Activated B cell treated with CpG ODN at 0.5 μM for 24 hours (primary cell): ENCODE measurements at places on chromosomes 6 and 20. TPM values are rescaled to one million over a fixed set of nuclear protein-coding genes. Genes with fewer than 3 reads are reported as not detected.

GRCh38 chr6:56311061-56311460 lies 63.7 kb upstream of the COL21A1 start:
- DNase-seq: no peak

- no peak for DNase-seq
Observed at GRCh38 chr6:112802144-112802543, 455.0 kb downstream of the RFPL4B start.

DNA sequence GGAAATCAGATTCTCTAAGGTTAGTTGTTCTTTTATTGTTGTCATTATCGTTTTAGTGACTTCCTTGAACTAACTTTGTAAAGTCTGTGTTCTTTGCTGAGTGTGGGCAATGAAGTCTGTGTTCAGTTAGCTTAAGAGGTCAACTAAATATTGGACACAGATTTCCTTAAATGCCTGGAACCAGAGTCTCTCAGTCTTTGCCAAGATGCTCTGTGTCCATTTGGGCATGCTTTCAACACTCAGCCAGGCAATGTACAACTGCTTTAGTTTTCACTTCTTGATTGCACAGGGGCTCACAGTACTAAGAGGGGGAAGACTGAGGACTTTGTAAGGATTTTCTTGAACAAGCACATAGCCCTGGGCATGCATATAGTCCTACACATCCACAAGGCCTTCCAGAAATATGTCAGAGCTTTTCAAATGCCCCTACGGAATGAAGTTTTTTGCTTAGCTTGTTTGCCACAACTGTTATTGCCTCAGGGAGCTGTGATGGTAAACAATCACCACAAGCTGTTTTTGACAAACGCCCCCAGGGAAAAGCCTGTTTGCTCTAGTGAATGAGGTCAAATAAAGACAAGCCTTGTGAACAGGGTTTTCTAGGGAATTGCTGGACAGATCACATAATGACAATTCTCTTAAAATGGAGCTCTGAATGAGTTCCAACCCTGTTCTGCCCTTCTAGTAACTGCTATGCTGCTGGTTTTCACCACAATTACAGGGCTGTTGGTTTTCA lies 82.5 kb downstream of the B3GAT2 start:
- no peak for DNase-seq

GRCh38 chr6:78607189-78607588 lies 260.2 kb upstream of the IRAK1BP1 start:
- no peak for DNase-seq

DNA sequence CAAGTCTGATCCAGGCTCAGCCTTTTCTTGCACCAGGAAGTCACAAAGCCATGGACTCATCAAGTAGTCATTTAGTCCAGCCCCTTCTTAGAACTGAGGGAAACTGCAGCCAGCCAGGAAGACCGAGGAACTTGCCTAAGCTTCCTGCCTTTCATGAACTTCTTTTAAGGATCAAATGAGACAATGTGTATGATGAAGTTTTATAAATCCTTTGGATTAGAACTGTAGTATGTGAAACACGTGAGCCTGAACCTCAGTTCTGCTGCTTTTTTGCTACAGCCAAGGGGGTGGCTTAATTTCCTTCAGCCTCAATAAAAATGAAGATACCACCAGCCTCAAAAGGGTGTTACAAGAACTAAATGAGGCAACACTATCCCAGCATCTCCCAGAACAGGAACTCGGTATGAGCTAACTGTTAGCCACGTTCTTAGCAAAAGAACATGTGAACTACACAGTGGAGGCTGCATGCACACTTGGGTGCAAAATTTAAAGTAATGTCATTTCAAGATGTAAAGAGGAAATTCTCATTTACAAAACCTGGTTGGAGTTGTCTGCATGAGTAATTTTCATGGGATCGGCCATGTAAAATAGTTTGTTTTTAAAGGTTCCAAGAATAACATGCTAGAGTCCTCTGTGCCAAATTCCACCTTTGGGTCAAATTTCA lies 76.0 kb upstream of the TBC1D7 start:
- DNase-seq: no peak

- DNase-seq: no peak
Observed at GRCh38 chr20:34389206-34389953, 26.3 kb downstream of the ITCH start.

- DNase-seq: no peak
Observed at GRCh38 chr6:36577301-36577700, 16.9 kb upstream of the SRSF3 start.

DNA sequence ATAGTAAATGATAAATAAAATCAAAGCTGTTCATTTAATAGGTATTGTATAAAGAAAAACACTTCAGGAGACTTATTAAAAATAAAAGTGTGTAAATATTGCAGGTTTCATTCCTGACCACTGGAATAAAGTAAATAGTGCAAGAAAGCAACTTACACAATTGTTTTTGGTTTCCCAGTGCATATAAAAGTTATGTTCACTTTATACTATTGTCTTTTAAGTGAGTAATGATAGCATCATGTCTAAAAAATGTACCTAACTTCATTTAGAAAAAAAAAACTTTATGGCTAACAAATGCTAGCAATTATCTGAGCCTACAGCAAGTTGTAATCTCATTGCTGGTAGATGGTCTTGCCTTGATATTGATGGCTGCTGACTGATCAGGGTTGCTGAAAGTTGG lies 726.6 kb upstream of the POU3F2 start:
- DNase-seq: no peak

DNA sequence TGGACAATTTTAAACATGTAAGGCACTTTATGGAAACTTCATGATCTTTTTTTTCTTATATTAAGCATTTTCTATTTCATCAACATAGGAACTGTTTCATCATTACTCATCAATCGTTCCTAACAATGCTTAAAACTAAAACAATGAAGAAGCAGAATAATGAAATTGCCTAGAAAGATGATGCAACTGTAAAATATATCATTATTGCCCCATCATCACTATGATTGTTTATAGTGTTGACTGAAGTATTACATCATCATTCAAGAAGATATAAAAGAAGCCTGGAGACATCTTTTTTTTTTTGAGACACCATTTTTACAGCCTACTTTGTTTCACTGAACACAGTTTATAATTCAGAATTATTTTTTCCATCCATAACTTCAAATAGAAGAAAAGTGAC lies 147.2 kb downstream of the TRDN start:
- DNase-seq: no peak

GRCh38 chr6:31723245-31723979 lies at the start of gene MPIG6B:
TSS of gene MPIG6B (plus strand) at chr6:31723373. CDS start at chr6:31723384, 11 bp downstream.
- DNase-seq: no peak

GRCh38 chr6:35426074-35426473 lies 26.1 kb upstream of the FANCE start:
- DNase-seq: no peak

GRCh38 chr20:51310216-51310615 lies 232.3 kb downstream of the NFATC2 start:
- DNase-seq: no peak

GRCh38 chr20:42914302-42914701 lies 275.4 kb downstream of the PTPRT start:
- no peak for DNase-seq

DNA sequence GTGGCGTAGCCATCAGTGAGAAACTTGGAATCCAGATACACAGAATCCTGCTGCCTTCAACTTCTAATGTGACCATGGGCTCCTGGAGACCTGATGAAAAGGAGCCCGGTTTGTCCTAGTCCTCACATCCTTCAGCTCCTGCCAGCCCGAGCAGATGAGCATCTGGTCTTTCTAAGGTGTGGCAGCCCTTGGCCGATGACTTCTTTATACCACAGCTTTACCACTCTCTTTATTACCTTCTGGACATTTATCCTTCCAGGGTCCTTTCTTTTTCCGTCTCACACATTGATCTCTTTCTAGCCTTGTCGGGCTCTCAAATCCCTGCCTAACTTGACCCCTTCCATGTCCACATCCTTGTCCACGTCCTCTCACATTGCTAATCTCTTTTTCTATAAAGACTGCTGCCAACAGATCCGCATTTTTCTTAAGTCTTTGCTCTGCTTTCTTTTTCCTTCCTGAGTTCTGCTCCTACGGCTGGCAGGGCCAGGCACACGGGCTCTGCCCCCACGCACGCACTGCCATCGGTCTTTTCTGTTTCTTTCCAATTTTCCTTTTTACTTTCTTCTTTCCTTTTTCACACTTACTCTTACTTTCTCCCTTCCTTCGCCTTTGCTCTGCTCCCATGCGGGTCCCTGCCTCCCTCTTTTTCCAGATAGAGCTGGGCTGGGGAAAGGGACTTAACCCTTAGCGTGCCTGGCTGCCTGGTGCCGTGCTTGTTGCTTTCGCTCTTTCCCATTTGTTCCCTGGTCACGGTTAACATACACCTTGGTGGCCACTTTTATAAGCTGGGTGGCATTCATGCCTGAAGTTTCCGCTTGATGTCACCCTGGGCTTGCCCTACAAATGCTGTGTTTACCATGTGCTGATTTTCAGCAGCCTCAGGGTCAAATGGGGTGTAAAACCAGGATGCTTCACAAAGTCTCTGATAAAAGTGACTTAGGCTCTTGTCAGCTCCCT lies 9.4 kb upstream of the GMPR start:
- no peak for DNase-seq

DNA sequence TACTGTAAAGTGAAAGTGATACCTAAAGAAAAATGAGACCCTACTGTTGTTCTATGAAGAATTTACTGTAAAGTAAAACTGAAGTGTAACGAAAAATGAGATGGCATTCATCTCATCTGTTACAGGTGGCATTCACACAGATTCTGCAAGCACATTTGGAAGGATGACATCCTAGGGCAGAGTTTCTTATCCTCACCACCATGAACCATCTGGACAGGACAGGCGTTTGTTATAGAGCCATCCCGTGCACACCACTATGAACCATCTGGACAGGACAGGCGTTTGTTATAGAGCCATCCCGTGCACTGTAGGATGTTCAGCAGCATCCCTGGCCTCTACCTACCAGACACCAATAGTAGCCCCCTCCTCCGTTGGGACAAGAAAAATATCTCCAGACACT lies 294.8 kb downstream of the GMDS start:
- no peak for DNase-seq

DNA sequence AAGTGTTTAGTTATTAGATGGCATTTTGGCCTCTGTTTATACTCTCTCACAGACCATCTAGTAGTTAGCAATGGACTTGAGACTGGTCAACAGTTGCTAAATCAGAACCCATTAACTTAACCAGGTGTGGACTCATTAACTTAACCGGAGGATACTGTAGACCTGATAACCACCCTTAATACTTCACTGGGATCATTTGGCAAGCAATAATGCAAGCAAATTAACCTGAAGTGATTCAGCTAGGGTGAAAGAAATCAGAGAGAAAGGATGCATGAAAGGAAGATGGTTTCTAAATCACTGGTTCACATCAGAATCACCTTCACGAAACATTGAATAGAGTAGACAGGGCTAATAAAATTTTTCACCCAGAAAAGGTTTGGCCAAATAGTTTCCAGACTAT lies 73.3 kb downstream of the TMEM244 start:
- DNase-seq: no peak

DNA sequence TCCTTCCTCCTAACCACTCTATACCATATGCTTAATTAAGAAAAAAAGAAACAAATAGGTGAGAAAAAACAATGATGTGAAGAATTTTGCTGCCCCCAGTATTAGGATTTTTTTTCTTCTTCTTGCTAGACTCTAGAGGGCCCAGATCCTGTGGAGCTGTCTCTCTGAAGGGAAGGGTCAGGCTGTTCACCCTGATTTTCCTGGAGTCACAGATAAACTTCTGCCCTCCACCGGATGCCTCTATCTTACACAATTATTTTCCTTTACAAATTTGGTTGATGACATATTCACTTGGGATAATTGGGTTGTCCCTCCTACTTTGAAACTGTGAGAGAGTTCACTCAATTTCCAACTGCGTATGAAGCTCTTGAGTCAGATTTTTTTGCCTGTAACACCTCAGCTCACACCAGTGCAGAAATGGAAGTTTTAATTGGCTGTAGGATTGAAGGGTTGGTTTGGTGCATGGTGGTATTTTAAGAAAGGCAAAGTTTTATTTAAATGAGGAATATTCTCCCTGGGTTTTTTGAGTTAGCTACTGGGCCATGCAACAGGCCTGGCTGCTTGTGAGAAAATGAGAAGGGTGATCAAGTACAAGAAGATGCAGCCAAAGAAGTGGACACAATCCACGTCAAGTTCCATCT lies 73.7 kb upstream of the ESR1 start:
- no peak for DNase-seq

DNA sequence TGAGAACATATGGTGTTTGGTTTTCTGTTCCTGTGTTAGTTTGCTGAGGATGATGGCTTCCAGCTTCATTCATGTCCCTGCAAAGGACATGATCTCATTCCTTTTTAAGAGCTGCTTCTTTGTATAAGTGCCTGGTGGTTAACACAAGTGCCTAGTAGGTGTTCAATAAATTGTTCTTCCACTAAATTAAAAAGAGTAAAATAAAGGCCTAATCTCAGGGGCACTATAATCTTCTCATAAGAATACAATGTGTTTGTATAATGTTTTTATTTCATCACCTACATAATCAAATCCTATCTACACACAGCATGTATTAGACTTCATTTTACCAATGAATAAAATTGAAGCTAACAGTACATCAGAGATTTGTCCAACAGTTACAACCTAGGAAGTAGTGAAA lies 252.7 kb downstream of the KHDC1L start:
- DNase-seq: no peak

DNA sequence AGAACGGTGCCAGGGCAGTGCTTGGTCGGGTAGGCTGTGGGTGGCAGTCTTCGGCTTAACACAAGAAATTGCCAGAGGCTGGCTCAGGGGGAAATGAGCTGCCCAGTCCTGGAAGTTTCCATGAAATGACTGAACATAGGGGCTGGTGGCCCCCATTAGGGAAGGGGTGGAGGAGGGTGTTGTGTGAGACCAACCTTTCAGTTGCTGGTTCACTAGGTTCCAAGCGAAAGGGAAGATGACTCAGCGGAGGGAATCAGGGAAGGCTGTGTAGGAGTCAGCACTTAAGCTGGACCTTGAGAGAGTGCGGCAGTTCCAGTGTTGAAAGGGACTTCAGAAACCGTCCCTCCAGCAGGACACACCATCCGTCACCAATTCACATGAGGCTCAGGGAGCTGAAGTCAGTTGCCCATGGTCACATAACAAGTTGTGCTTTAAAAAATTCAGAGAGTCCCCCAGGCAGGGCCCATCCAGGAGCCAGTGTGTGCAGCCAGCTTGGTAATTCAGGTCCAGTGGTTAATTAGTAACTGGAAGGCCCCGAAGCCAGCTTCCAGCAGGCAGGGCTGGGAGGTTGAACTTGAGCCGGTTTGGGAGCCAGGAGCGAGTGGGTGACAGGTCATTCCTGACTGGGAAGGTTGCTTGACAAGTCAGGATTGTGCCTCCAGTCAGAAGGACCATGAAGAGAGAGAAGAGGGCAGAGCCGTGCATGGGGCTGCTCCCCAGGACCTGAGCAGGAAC lies at the start of gene SGK2:
Gene SGK2, plus strand, starts transcription at position 616 of the 735 bp plus-strand sequence. CDS start 7,469 bp downstream, outside the sequence.
- DNase-seq: no peak

Gene CAPN11
- total RNA-seq: not detected in 2 replicates

Gene CDH4
- total RNA-seq: not detected in 2 replicates

Gene TRIM38
- total RNA-seq: 31.7 and 36.8 TPM in 2 replicates

Gene BAG2
- total RNA-seq: 3.9 and 4.3 TPM in 2 replicates

Gene NKX2-2
- not detected in 2 replicates for total RNA-seq

Gene LGSN
- 0.11 TPM in 1 of 2 replicates, not detected in the other for total RNA-seq

Gene LCA5
- 0.17 and 0.18 TPM in 2 replicates for total RNA-seq

Gene POFUT1
- total RNA-seq: 20.4 and 24.0 TPM in 2 replicates

Gene ZC3H12D
- total RNA-seq: 184 and 225 TPM in 2 replicates

Gene ENTPD6
- total RNA-seq: 37.2 and 44.4 TPM in 2 replicates

Gene RCAN2
- not detected in 2 replicates for total RNA-seq
